Cardiac muscle cell (in vitro differentiated cells and primary cell): ENCODE measurements at places on chromosomes 16 and 17.

DNA sequence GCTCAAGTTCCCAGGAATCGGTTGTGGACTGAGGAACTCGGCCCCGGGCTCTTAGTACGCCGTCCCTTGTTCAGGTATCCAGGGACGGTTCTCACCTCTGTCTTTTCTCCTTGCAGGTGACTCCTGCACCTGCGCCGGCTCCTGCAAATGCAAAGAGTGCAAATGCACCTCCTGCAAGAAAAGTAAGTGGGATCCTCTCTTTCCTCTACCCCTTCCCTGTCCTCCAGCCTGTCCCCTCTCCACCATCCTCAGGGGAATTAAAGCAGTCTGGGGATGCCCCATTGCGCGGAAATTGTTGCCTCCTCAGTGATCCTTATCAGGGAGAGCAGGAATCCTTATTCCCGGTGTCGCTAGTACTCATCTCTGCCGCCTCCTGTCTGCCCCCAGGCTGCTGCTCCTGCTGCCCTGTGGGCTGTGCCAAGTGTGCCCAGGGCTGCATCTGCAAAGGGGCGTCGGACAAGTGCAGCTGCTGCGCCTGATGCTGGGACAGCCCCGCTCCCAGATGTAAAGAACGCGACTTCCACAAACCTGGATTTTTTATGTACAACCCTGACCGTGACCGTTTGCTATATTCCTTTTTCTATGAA is 585 bp downstream of the MT2A start:
- DNase-seq, result no peak

GRCh38 chr16:49465661-49466528 is 92.3 kb downstream of the C16orf78 start:
- DNase-seq, result no peak

- DNase-seq, result no peak
Measured at GRCh38 chr16:79810449-79811189, 210.1 kb upstream of the MAF start.

DNA sequence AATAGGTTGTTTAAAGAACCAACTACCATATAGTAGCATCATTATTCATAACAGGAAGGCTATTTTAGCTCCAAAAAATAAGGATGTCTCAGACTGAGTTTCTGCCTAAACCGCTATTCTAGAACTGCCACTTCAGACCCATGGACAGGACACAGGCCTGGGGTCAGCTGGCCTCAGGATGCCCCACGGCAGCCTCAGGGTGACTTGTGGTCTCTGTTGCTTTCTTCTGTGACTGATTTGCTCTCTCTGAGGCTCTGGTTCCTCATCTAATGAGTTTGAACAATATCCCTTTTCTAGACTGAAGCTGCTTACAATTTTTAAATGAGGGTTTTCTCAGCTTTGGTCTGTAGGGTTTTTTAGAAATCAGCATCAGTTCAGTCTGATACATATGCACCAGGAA is 31.8 kb upstream of the IRF8 start:
- DNase-seq, result no peak

GRCh38 chr17:83185023-83186002 is 105.9 kb downstream of the METRNL start:
- no peak for DNase-seq

GRCh38 chr16:2289282-2289681 is 21.4 kb upstream of the RNPS1 start:
- DNase-seq, result no peak

- DNase-seq, result peak; percentile 56
Measured at GRCh38 chr16:70588565-70588964, 57.8 kb upstream of the IL34 start.

DNA sequence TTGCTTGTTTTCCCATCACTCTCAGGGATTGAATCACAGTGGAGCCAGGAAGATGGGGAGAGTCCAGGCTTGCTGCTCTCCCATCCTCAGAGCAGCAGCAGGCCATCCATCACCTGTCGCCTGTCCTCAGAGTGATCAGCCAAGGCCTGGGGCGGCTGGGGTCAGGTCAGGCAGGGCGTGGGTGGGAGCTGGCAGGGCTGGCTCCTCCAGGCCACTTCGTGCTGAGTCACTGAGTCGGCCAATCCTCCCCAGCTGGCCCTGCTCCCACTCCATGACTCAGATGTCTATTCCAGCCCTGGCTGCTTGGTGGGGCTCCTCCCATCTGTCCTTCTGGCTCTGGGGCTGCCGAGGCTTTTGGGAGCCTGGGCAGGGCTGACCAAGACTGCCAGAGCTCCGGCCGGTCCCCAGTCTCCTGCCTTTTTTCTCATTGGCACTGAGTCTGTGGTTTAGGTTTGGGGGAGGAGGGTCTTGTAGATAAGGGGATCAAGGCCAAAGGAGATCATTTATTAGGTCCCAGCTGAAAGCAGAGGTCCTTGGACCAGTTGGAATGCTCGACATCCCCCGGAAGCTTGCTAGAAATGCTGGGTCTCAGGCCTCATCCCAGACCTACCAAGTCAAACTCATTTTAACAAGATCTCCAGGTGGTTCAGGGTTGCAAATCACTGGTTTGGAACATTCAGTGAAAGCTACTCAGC is 72.7 kb downstream of the ABCC1 start:
- peak; percentile 96 for DNase-seq

DNA sequence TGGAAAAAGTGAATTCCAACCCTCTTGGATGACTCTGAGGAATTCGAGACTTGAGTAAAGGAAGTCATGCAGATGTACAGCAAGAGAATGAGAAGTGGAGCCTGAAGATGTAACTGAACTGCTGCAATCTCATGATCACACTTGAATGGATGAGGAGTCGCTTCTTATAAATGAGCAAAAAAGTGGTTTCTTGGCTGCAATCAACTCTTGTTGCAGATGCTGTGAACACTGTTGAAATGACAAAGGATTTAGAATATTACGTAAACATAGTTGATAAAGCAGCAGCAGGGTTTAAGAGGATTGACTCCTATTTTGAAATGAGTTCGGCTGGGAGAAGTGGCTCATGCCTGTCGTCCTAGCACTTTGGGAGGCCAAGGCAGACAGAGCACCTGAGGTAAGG is 25.5 kb downstream of the ASPA start:
- DNase-seq, result no peak

- DNase-seq, result no peak
Measured at GRCh38 chr16:67551972-67552371, 10.4 kb upstream of the CTCF start.

- no peak for DNase-seq
Measured at GRCh38 chr16:74474416-74474815, 53.1 kb upstream of the CLEC18B start.

GRCh38 chr16:54493061-54493460 is 206.5 kb upstream of the IRX3 start:
- DNase-seq, result no peak

- peak; percentile 42 for DNase-seq
Measured at GRCh38 chr17:77863814-77864161, 94.7 kb upstream of the TNRC6C start.

- no peak for DNase-seq
Measured at GRCh38 chr17:71203953-71204352, 916.9 kb upstream of the SOX9 start.

DNA sequence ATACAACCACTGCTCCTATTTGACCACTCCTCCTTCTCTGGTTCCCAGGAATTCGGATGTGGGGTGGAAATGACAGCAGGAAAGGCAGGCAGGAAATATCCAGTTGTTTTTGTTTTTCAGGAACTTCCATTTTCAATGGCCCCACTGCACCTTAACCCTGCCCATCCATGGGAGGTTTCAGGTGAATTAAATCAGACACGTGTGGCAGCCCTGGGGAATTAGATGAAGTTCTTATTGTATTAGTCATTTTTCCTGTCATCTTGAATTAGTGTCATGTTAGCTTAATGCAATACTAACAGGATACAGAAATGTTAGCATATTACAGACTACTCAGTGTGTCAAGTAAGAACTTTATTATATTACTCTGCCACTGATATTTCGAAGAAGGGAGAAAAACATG is 146.4 kb downstream of the CHD9NB start:
- DNase-seq, result no peak

DNA sequence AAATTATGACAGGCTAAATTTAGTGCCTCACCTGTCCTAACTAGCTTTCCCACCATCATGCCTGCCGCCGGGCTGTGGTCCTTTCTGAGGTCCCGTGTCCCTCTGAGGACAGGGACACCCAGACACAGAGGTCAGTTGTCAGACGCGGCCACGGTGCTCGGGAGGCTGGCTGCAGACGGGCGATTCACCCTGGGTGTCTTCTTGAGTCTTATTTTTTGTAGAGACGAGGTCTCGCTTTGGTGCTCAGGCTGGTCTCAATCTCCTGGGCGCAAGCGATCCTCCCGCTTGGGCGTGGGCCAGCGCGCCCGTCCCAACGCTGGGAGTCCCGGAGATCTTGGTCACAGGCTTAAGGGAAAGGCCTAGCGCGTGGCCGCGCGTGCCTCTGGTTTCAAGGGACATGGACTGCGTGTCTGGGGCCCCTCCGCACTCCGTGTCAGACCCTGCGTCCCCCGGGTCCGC is 797 bp upstream of the RAB11FIP3 start:
- no peak for DNase-seq

- no peak for DNase-seq
Measured at GRCh38 chr17:17120294-17120693, 78.0 kb downstream of the MPRIP start.

DNA sequence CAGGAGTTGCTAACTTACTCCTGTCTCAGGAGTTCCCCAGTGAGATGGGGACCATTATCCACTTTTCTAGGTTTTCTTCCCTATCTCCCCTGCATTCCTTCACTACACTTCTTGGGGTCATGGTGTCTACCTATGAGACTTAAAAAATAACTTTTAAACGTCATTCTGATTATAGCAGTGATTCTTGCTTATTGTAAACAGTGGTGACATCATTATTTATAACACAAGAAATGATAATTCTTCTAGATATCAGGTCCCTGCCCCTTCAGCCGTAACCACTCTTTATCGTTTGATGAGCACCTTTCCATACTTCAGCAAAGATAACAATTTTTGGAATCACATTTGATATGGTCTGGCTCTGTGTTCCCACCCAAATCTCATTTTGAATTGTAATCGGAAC is 27.2 kb upstream of the IRX3 start:
- no peak for DNase-seq

DNA sequence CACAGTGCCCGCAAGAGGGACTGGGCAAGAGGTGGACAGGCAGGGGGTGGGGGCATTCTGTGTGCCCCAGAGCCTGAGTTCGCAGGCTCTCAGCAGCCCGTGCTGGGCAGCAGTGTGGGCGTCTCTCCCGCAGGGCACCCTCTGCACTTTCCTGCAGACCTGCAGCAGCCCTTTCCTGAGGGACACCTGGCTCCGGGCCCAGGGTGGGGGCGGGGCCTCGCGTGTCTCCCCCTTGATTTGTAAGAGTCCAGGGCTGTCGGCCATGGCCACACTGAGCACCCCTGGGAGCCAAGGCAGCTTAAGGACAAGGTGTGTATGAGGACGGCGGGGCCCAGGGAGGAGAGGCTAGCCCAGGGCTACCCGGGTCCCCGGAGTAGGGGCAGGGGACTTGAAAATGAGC is 33.4 kb upstream of the SLC38A10 start:
- DNase-seq, result no peak

GRCh38 chr16:83831456-83831987 is 23.7 kb downstream of the HSBP1 start:
- DNase-seq, result no peak

DNA sequence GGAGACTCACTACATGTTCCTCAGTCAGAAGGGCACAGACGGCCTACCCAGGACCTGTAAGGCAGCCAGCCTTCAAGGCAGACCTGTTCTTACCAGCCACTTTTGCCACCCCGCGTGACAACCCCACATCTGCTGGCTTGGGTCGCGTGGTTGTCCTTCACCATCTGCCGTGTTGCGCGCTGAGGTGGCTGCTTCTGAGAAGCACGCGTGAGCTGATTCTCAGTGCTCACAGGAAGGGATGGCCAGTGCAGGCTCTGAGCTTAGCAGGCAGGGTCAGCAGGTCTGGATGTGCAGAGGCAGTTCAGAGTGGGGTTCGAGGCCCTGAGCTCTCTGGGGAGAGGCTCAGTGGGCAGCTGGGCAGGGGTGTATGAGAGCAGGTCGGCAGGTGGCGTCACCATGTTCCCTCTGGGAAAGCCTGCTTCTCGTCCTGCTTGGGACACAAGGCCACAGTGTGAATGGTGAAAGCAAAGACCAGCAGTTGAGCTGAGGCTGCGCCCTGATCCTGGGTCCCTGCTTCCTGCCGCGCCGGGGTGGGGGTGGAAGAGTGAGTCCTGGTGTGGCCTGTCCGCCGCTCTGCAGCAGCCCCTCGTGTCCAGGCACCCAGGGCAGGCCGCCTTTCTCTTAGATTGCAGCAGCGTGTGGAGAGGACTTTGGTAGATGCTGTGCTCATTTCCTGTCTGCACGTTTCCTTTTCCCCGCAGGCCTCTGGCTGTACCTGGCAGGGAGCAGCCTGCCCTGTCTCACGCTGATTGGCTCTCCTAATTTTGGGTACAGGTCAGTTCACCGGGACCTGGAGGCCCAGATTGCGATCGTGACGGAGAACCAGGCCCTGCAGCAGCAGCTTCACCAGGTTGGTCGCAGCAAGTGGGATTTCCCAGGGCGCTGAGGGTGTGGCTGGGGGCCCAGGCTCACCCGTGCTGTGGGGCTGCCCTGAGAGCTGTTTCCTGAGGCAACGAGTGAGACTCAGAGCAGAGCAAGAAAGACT is 36.0 kb downstream of the PGS1 start:
- DNase-seq, result no peak

DNA sequence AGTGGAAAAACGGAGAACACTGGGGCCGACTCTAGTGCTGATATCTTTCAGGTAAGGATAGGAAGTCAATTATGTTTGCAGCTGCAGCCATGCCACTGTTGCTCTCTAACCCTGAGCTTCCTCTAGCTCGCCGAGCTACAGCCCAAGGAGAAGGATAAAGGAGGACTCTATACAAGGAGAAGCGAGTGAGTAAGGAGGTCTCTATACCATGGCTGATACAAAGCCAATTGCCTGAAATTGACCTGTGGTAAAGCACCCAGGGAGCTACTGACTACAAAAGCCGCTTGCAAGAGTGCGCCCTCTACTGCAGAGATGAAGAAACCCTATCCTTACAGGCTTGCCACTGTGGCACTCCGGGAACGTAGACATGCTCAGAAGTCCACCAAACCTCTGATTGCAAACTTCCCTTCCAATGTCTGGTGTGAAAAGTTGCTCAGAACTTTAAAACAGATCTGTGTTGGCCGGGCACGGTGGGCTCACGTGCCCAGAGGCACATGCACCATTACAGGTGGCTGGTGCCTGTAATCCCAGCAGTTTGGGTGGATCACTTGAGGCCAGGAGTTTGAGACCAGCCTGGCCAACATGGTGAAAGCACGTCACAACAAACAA is 10.8 kb upstream of the SLC46A1 start:
- DNase-seq, result peak; percentile 81

GRCh38 chr17:2972749-2973148 is 90.7 kb downstream of the OR1D5 start:
- no peak for DNase-seq

DNA sequence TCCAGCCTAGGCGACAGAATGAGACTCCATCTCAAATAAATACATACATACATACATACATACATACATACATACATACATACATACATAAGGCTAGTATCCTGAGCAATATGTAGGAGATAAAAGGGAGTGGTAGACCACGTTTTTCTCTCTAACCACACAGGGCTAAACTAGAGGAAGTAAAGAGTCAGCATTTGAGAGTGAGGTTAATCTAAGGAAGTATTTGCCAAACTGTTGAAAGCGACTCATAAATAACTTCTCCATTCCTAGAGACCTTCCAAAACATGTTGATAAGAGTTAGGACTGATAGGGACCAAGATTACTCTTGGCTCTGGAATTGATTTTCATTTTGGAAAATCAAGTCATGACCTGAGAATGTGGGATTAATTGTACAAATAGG is 68.9 kb downstream of the NEUROD2 start:
- no peak for DNase-seq
